DMS153 (cell line): ENCODE measurements at places on chromosomes 1 and 21.

DNA sequence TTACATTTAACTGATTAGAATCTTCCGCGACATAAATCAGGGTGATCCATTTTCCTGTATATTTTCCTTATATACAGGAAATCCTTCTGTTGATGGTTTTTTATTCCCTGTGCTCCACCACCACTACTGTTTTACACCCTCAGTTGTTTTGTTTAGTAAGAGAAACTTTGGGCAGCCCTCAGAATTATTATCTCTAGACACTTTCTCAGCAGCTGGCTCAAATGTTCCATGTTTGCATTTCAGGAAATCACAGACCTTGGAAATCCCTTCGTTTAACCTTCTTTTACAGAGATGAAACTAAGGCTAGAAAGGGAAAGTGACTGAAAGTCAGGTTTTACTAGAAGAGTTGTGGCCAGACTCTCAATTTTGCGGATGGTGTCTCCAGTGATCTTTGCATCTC is 15.2 kb downstream of the ZNF697 start:
- no peak for DNase-seq

DNA sequence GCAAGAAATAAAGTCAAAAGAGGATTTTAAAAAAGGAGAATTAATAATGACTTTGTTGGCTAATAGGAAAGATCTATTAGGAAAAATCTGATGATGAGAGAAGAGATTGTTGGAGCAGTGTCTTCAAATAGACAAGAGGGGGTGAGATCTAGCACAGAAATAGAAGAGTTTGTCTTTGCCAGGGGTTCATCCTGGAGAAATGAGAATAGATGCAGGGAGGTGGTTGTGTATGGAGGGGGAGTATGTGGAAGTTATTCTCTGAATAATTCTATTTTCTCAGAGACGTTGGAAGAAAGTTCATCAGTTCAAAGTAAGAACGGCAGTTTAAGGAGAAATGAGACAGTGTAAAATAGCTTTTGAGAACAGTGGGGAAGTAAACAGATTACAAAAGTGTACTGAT is 161.3 kb downstream of the TM2D1 start:
- no peak for DNase-seq

GRCh38 chr1:43868741-43869067 is 64.9 kb upstream of the ARTN start:
- DNase-seq, result no peak

- DNase-seq, result no peak
Measured at GRCh38 chr21:27212441-27212840, 245.6 kb upstream of the ADAMTS5 start.

GRCh38 chr21:38129711-38130110 is 127.1 kb upstream of the KCNJ15 start:
- peak; percentile 78 for DNase-seq

- DNase-seq, result no peak
Measured at GRCh38 chr1:196861429-196861828, 26.4 kb upstream of the CFHR4 start.

DNA sequence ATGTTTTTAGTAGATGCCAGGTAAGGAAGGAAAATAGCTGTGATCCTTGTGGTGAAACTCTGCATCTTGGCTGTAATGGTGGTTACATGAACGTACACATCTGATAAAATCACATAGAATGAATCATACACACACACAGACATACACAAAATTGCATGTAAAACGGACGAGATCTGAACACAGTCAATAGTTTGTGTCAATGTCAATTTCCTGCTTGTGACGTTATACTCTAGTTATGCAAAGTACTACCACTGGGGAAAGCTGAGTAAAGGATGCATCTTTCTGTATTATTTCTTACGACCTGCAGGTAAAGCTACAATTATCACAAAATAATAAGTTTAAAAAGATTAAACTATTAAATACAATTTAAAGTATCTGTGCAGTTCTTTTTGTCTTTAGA is 493.7 kb upstream of the ZP4 start:
- no peak for DNase-seq

DNA sequence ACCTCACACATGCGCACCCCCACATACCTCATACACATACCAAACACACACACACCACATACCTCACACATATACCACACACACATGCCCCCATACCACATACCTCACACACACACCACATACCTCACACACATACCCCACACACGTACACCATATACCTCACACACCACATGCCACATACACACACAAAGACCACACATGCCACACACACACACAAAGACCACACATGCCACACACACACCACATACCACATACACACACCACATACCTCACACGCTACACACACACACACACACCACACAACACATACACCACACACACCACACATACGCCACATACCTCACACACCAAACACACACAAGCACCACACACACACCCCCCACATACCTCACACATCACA is 30.0 kb downstream of the HIVEP3 start:
- DNase-seq, result no peak

DNA sequence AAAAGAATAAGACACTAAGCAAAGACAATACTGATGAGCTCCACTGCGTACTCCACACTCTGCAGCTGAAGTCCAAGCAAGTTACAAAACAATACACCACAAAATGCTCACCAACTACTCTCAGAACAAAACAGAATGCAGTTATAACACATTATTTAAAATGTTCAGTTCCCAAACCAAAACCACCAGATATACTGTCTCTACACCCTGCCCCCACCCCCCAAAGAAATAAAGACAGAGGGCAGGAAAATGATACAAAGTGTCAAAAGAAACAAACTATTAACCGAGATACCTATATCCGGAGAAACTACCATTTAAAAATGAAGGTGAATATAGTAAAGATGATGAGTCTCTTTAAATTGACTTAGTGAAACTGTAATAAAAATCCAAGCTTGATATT is 623.0 kb downstream of the KIF26B start:
- DNase-seq, result no peak

DNA sequence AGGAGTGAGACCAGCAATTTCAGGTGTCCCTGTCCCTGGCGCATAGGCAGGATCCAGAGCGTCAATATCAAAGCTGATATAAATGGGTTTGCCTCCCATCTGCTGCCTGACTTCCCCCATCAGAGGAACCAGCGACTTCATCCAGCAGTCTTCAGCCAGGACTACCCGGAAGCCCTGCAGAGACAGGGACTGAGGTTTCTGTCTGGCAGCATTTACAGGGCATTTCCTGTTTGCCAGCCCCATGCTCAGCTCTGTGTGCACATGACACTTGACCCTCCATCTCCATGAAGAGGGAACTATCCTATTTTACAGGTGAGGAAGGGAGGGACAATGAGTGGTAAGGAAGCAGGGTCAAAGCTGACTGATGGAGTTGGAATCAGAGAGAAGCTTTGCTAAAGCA is 7.2 kb downstream of the AGMAT start:
- DNase-seq, result peak; percentile 89

DNA sequence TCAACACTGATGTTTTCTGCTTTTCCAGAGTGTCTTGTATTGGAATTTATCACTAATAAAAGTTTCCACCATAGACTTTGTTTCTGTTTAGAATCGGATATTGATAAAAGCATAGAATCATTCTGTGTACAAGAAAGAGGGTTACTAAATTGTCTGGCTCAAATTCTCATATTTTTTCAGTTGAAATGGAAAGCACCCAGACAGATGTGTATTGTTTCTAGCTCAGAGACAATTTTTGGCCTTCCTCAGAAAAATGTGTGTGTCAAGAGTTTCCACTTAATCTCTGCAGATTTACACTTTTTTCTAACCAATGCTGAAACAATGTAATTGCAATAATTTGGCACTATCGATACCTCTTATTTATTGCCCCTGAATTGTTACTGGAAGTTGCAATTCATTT is 20.2 kb downstream of the LHX9 start:
- no peak for DNase-seq

DNA sequence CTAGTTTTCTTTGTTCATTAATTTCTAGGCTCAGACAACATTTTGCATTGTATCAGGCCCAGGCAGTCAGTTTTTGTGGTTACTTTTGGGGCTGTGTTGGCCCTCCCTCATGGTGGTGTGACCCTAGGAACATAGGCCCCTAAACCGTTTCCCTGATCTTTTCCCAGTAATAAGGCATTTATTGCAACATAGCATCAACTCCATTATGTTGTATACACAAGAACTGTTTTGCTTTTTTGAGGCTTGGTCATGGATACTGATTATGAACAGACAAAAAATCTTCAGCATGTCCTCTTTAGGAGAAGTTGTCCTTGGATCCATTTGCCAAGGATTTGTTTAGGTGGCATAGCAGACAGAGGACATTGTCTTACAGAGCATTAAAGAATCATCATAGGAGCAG is 10.3 kb downstream of the B3GALT2 start:
- no peak for DNase-seq

DNA sequence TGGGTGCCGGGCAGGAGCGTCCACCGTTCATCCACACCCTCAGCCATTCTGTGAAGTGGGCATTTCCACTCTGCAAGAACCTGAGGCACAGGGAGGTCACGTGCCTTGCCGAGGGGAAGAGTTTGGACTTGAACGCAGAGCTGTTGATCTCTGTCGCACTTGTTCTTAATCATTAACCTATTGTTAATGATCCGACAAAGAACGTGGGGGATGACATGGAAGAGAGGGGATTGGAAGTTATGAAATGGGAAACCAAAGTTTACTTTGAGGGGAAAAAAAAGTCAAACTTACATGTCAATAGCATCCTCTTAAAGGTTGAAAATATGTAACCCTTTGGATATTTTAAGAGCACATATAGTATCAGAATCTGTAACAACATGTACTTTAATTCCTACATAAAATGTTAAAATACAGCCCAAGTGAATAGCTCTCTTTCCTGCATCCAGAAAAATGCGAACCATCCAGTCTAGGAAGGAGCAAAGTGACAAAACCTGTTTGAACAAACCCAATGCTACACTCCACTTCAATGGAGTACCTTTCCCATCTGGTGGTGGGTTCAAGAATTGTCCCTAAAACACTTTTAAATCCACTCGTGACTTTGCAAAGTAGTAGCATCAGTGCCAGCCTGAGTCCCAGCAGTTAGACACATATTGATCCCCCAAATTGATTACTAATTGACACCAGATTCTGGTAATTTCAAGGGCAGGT is 75.5 kb downstream of the SETD4 start:
- no peak for DNase-seq

- DNase-seq, result no peak
Measured at GRCh38 chr1:31981456-31981839, 32.2 kb upstream of the KHDRBS1 start.

DNA sequence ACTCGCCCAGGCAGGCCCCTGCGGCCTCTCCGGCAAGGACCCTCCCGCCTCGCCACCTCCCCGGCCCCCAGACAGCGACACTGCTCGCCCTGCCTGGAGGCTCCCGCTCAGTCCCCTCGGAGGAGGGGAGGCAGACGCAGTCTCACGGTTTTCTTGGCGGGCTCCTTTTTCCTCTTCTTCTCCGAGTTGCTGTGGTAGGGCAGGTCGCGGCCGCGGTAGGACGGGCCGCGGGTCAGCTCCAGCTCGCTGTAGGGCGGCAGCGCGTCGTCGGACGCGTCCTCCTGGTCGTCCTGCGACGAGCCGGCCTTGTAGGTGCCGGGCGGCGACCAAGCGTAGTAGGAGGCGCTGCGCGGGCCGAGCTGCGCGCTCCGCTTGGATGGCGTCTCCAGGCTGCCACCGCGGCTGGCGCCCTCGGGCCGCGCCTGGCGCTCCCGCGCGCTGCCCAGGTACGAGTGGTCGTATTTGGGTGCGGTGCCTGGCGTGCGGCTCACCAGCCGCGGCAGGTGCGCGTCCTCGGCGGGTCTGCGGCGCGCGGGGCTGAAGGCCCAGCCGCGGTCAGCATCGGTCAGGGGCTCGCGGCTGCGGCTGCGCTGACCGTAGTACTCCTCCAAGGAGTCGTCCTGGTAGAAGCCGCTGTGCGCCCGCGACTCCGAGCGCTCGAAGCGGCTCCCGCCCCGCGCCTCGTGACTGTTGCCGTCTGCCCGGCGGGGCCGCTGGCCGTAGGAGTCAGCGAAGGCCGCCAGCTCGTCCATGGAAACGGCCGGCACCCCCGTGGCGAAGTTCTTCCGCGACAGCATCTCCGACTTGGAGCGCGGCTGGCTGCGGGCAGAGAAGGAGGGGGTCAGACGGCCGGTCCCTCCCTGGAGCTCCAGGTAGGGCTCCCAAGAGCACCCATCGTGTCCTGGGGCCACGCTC is 44.8 kb upstream of the TADA1 start:
- no peak for DNase-seq

- no peak for DNase-seq
Measured at GRCh38 chr1:228148196-228148861, 1.4 kb upstream of the GJC2 start.

- DNase-seq, result no peak
Measured at GRCh38 chr1:113581323-113581722, 178.0 kb downstream of the PHTF1 start.

DNA sequence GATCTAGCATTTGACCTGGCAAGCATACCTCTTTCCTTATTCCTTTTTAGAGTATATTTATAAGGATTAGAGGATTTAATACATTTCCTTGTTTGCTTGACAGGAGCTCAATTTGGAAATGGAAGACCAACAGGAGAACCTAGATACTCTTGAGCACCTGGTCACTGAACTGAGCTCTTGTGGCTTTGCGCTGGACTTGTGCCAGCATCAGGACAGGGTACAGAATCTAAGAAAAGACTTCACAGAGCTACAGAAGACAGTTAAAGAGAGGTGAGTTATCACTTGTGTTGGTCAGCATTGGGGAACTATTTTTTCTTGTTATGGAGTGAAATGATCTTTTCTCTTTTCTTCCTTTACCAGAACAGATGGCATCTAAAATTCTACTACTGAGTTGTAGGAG is 123.4 kb upstream of the BMP8A start:
- DNase-seq, result no peak

DNA sequence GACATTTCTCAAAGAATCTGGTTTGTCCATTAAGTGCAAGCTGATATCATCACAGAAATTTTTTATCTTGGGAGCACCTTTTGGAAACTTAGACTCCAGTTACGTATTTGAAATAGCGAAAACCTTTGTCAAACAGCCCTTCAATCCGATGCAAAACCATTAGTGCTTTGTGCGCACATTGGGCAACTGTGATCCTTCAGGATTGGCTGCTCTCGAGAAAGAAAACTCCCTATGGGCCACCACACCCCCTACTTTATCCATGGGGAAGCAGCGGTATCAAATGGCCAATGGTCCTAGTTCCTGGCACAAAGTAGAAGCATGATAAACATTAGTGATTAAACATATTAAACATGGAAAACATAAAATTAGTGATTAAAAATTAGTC is 16.0 kb upstream of the CD55 start:
- DNase-seq, result no peak

DNA sequence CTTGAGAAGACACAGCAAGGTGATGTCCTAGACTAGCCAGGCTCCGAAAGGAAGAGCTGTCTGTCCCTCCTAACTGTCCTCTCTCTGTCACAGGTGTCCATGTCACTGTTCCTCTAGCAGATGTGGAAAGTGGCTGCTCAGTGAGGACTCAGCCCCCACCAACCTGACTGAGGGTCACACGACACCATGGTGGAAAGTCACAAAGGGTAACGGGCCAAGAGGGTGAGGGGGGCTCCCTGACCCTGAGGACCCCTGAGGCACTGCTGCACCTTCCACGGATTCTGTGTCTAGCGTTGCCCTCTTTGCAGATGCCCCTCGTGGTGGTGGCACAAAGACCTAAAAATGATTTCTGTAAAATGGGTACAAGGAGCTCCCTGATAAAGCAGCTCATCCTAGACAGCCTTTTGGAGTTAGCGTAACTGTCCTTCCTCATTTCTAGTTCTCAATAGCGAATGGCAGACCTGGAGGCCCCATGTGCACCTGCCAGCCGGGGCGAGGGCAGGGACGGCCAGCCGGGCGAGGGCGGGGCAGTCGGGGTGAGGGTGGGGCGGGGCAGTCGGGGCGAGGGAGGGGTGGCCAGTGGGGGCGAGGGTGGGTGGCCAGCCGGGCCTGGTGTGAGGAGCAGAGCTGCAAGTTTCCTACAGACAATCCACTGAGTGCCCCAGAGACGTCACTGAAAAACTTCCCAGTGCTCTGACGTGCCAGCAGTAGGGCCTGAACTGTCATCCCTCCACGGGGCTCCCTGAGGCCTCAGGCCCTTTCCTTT is 23.4 kb downstream of the POFUT2 start:
- no peak for DNase-seq
